Stimulated activated CD8-positive, alpha-beta memory T cell treated with anti-CD3 and anti-CD28 coated beads, Interleukin-7, amount 100 ng/mL, for 1 hour (primary cell): ENCODE measurements at places on chromosomes 11 and 22.

- no peak for DNase-seq
Observed at GRCh38 chr11:103326070-103326794, 217.0 kb downstream of the DYNC2H1 start.

DNA sequence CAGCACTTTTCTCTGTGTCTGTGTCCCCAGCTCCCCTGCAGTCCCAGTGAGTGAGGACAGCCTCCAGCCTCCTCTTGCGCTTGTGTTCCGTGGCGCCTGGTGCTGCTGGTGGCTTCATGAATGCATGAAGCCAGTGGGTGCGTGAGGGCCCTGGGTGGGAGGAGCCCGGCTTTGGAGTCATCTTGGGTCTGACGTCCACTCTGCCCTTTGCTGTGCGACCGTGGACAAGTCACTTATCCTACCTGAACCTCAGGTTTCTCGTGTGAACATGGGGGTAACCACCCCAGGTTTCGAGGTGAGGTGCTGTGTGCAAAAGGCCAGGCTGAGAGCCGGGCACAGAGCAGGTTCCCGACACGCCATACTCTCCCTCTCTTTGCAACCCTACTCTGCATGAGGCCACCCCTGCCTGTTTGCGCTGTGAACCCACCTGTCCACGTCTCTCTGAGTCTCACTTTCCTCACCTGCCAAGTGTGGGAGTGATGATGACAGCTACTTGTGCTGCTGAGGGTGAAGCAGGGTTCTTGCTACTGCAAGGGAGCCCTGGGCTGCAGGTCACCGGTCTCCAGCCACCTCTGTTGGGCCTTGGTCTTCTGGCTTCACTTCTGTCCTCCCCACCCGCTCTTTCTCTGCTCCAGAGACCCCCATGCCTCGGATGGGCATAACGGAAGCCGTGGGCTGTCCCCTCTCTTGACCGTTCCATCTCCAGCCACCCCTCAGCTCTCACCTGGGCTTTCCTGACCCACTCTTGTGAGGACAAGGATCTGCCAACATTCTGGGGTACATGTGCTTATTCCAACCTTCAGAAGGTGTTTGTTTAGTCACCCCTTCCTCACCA is 537.6 kb downstream of the TBC1D22A start:
- no peak for DNase-seq

DNA sequence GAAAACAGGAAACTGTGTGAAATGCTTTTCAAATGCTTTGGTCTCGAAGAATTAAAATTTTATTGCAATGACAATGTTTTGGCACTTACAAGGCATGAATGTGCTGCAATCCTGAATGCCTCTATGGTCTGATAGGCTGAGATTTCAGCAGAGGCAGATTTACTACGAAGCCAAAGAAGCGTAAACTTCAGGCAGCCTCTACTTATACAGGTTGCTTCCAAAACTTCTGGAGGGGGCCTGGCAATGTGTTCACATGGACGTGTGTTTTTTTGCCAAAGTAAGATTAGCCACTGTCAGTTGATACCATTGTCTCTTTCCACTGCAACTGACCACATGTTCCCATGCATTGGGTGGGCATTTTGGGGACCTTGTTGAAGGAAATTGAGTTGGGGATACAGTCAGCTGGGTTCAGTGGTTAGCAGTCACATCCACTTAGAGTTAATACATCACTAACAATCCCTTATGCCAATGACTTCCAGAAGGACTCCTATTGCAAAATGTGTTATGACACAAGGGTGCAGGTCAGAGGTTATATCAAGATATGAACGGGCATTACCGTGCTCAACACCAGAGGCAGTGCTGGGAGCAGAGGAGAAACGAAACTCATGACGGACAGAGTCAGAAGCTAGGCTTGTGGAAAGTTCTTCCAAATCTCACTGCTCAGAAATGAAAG is 48.8 kb downstream of the ABTB2 start:
- DNase-seq = no peak

- no peak for DNase-seq
Observed at GRCh38 chr11:41497974-41498373, 38.5 kb upstream of the LRRC4C start.

GRCh38 chr11:2092956-2093412 is 46.2 kb downstream of the IGF2 start:
- peak; percentile 36 for DNase-seq

DNA sequence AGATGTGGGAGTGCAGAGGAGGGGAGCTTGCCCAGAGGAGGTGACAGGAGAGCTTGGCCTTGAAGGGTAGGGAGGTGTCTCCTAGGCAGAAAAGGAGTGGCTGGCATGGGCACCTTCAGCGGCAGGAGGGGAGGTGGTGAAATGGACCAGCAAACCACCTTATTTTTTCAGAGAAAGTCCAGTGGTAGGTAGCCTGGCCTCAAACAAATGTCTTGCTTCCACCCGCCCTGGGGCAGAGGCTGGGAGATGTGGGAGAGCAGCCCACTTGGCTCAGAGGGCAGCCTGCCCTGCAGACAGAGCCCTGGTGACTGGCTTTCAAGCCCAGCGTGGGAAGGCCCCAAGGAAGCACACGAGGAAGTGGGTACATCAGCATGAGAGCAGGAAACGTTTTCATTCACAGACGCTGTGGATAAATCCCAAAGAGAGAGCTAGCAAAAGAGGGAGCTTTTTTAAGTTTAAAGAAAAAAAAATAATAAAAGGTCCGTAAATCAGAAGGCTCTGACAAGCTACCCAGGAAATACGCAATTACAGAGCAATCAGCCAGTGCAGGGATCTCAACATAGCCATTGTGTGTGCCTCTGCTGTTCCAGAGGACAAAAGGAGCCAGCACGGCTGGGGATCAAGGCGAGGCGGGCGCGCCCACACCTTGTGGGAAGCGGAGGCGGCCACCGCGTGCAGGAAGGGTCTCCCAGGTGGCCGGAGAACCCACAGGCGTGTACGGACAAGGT is 238.7 kb upstream of the PLET1 start:
- no peak for DNase-seq

- DNase-seq = no peak
Observed at GRCh38 chr11:3802011-3802790, 4.8 kb upstream of the NUP98 start.

- DNase-seq = no peak
Observed at GRCh38 chr11:34775417-34775888, 140.7 kb downstream of the APIP start.
